ENCODE measurements at places on chromosomes 16 and 17.

GRCh38 chr16:57366544-57367040 lies 5.7 kb upstream of the CX3CL1 start:
- DNase-seq: no peak

DNA sequence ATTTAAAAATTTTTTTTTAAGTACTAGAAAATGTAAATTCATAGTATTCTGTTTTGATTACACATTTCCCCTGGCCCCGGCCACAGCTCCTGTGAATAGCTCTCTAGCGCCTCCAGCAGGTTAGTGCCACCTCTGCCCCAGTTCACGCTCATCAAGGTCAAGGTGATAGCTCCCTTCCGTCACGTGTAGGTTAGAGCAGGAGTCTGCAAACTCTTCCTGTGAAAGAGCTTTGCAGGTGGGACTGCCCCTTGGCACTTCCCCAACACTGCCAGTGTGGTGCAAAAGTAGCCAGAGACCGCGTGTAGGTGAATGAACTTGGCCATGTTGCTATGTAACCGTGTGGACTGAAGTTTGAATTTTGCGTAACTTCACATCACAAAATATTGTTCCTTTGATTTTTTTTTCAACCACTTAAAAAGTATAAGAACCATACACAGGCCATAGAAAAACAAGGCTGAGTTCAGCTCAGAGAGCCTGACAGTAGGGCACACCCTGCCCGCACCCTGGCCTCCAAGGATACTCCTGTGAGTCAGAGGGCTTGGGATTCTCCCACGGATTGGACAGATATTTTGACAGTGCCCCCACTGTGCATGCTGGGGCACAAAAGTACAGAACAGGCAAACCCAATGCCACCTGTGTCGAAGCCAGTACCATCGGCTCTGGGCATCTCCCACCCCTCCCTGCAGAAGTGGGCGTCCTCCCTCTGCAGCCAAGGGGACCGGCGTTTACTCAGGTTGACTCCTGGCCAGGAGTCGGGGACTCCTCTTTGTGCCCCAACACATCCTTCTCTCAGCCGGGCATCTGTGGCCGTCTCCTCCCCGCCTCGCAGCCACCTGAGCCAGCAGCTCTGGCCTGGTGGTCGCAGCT lies 92.0 kb upstream of the CHMP6 start:
- no peak for DNase-seq

DNA sequence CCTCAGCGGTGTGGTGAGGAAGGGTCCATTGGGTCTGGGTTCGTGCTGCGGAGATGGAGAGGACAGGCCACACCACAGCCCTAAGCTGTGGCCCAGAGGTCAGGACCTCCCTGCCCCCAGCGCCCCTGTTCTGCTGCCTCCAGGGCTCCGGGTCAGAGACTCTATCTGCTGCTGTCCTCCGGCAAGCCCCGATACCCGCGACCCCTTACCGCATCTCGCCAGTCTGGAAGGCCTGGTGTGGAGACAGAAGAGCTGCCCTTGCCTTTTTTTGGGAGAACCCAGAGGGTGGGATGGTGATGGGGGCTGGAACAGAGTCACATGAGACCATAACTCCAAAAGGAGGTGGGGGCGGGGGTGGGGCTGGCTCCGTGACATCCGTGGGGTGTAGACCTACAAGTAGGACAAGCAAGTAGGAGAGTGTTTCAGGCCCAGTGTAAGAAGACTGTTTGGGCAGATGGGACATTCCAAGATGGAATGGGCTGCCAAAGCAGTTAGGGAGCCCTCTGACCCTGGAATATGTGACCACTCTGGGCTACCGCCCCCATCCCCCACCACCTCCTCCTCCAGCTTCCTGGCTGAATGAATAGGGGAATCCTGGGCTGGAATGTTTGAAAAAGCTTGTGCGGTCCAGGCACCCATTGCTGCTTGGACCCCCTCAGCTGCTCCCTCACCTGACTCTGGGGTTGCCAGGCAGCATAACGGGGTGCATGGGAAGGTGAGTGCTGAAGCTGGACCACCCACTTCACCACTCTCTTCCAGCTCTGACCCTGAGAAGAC lies 1.4 kb downstream of the XYLT2 start:
- DNase-seq: no peak

DNA sequence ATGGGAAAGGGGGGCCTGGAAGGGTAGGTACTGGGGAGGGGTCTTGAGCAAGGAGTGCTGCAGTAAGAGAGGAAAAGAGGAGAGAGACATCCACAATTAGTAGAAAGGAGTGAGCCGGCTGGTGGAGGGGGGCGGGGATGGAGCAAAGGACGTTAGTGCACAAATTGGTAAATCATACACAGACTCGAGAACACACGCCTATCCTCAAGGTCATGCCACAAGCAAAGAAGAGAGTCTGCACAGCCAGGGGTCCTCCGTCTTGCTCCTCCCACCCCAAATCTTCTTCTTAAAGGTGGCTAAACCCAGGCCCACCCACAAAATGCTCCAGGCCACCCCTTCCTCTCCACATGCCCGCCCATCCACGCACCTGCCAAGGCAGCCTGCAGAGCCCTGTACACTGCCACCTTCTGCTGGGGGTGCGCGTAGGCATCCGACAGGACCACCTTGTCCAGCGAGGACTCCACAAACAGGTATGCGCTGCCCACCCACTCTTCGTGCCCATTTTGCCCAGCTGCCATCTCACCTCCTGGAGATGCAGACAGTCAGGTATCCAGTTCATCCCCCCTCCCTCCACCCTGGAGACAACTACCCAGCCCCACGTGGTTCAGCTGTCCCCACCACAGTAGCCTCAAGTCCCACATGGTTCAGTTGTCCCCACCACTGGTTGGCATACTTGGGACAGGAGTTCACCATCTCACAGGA lies 3.4 kb downstream of the TRADD start:
- DNase-seq: no peak

Data from GM12878 (cell line).